Fibroblast of the aortic adventitia (primary cell): ENCODE measurements at places on chromosomes 1 and 21.

GRCh38 chr1:182672487-182672836 is 11.9 kb downstream of the RGS8 start:
- no peak for DNase-seq

DNA sequence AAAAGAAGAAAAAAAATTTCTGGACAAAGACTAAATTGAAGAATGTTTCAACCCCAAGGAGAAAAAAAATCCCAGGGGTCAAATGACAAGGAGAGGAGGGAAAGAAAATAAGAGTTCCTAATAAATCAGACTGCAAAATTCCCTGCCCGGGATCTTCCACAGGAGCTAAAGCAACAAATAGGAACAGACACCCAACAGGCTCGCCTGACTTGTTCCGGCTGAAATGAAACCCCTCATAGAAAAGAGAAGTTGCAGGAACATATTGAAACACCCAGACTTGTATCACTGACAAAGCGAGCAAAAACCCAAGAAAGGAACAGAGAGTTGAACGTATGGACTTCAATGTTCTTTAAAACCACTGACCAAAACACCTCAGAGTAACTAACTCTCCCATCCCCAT is 123.0 kb downstream of the TIAM1 start:
- no peak for DNase-seq

DNA sequence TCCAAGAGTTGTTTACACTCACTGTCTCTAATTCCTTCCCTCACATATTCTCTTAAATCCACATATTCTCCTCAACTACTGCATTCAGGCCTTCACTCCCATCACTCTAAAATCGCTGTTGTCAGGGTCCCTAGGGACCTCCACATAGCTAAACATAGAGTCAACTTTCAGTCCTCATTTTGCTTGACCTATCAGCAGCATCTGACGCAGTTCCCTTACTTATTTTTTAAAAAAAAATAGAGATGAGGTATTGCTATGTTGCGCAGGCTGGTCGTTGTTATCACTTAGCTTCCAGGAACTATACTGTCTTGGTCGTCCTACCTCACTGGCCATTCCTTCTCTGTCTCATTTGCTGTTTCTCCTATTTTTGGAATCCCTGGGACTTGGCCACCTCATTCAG is 11.7 kb upstream of the PLEKHO1 start:
- DNase-seq, result no peak

DNA sequence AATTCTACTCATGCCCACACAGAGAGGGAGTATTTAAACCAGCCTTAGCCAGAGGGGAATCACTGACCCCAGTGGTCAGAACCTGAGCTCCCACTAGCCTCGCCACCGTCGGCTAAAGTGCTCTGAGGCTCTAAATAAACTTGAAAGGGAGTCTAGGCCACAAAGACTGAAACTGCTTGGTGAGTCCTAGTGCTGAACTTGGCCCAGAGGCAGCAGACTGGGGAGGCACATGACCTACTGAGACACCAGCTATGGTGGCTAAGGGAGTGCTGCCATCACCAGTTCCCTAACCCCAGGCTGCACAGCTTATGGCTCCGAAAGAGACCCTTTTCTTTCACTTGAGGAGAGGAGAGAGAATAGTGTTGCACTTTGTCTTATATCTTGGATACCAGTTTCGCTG is 1542.8 kb downstream of the KCNT2 start:
- no peak for DNase-seq

DNA sequence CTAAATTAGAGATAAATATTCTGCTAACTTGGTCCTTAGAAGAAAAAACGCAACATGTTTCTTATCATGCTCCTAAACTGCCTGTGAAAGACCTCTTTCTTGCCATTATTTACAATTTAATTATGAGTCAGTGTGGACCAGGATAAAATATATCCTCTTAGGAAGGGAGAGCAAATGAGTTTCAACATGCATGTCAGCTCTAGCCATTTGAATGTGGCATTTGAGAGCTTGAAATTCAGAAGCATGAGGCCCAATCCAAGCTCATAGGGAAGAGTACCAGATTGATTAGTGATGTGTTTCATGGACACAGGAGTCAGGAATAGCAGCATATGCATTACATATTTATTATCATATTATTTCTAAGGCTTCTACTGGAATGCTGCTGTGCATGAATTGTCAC is 39.3 kb downstream of the TBX15 start:
- peak; percentile 54 for DNase-seq

DNA sequence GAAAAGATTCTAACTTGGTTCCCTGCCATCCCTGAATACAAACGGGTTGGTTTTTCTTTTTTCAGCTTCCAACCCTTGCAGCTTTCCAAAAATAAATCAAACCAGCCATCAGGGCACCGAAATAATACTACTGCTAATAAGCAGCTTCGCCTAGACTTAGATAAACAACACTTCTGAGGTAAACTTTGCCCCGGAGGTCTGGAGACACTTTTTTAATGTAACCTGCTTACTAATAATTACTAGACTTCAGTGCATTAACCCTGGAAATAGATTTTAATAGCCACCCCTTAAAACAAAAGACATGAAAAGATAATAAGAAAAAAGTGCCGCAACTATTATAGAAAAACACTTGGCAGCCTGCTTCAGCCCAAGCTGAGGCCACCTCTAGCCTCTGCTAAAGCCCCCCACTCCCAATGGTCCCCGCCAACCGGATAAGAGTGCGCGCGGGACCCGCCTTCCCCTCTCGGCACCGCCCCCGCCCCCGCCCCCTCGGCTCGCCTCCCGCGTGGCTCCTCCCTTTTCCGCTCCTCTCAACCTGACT is 405 bp upstream of the GADD45A start:
- DNase-seq, result peak; percentile 23

- DNase-seq, result no peak
Measured at GRCh38 chr1:201614262-201615015, 75.5 kb downstream of the NAV1 start.

GRCh38 chr21:31366825-31367224 is 22.8 kb upstream of the TIAM1 start:
- peak; percentile 83 for DNase-seq

DNA sequence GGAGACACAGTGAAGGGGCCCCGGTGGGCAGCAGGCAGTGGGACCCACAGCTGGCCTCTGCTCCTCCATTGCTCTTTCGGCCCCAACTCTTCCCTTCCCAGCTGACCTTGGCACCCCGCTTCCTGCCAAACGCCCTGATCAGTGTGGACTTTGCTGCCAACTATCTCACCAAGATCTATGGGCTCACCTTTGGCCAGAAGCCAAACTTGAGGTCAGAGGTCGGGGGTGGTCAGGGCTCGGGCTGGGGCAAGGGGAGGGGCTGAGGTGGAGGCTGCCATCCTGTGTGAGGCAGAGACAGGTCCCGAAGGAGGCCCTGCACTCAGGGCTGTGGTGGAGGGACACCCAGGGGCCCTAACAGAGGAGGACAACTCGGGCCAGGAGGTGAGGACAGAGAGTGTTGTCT is 13.7 kb downstream of the PODN start:
- no peak for DNase-seq

DNA sequence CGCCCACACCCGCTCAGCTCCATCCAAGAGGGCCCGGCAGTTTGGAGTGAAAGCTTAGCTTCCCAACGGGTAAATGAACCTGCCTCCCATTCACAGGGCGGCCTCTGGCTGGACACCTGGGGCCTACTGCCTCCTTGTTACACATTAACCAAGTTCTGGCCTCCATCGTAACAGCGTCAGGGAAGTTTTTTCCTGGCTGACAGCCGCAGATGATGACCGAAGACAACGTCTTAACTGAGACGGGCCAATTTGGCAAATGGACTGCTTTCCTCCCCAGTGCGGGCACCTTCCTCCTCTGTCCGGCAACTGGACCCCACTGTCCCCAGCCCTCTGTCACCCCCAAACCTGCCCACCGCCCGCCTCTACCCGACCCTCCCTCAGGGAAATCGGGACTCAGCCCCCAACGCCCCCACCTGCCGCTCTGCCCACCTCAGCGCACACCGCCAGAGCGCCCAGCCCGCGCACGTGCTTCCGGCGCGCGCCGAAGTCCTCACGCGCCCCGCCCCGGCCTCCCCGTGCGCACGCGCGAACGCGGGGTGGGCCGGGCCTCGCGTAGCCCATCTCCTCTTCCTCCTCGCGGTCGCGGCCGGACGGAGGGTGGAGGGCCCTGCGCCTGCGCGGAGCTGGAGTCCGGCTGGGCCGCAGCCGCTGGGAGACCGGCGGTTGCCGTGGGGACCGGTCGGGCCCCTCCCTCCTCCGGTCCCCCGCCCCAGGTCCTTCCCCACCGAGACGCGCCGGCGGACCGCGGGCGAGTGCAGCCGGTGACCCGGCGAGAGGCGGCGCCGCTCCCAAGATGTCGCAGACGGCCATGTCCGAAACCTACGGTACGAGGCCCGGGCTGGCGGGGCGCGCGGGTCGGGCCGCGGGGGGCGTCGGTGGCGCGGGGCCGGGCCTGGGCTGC is at the start of gene RAB4A:
Gene RAB4A (plus strand): TSS at position 565 of the 901 bp plus-strand sequence. CDS start 229 bp downstream, at position 794.
- peak; percentile 80 for DNase-seq

DNA sequence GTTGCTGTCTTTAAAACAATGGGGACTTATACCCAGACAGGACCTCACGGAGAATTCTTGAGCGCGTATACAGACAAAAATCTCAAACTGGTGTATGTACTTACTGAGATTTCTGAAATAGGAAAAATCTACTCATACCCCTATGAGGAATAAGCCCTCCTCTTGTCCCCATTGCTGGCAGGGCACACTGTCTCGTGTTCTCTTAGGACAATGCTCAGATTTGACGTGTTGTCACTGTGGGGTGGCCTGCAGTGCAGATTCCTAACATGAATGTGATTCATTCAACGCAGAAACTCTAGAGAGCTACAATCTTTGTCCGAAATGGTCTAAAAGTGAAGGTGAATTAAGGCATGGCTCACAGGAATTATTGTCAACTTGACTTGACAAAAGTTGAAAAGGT is 31.1 kb upstream of the PDE9A start:
- no peak for DNase-seq

GRCh38 chr1:34518146-34518699 is 236.6 kb upstream of the GJB5 start:
- no peak for DNase-seq

- no peak for DNase-seq
Measured at GRCh38 chr1:158327481-158327880, 3.9 kb downstream of the CD1B start.

GRCh38 chr1:177650947-177651346 is 318.9 kb downstream of the SEC16B start:
- no peak for DNase-seq

- no peak for DNase-seq
Measured at GRCh38 chr1:225962440-225962975, 21.5 kb upstream of the LEFTY2 start.

DNA sequence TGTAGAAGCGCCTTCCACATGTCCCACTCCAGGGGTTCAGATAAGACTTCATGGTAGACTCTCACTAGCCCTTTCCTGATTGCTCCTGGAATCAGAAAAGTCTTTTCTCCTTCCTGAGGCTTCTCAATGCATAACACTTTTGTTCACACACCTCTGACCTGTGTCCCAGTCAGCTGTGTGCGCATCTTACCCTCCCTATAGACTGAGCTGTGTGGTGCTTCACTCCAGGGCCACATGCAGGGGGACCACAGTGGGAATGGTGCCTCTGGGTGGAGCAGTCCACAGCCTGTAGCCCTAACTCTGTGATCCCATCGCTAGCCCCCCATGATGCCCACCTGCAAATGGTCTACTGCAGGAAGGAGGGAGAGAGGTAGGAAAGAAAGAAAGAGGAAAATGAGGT is 84.0 kb upstream of the TLR5 start:
- no peak for DNase-seq

GRCh38 chr1:59731591-59731990 is 83.2 kb upstream of the HOOK1 start:
- DNase-seq, result no peak

DNA sequence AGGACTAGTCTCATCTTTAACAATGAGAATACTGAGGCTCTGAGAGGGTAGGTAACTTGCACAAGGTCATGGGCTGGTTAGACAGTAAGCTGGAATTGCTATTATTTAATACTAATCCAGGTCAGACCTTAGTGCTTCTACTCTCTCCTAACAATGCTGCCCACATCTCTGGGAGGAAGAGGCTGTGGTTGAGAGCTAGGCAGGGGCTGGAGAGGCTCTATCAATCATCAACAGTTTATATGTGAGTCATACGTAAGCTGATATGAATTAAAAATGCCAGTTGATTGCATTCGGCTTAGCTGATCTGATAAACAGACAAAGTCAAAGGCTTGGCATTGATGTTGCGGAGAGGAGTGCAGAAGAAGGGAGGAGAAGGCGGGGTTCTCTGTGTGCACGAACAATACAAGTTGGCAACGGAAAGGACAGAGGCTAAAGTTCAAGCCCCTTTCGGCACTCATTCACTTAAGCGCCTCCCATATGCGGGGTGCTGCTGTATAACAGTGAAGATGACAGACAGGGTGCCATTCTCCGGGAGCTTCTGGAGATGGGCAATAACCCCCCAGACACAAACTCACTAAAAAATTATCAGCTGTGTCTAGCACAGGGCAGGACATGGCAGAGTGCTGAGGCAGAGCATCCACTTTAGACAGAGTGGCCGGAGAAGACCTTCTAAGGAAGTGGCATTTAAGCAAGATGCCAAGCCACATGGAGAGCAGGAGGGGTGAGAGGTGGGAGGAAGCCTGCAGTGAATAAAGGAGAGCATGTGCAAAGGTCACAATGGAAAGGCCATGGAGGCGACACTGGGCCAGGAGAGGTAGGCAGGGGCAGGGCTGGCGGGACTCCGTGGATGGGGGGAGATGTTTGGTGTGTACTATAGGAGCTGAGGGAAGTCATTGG is 195.2 kb downstream of the ZSCAN20 start:
- no peak for DNase-seq

DNA sequence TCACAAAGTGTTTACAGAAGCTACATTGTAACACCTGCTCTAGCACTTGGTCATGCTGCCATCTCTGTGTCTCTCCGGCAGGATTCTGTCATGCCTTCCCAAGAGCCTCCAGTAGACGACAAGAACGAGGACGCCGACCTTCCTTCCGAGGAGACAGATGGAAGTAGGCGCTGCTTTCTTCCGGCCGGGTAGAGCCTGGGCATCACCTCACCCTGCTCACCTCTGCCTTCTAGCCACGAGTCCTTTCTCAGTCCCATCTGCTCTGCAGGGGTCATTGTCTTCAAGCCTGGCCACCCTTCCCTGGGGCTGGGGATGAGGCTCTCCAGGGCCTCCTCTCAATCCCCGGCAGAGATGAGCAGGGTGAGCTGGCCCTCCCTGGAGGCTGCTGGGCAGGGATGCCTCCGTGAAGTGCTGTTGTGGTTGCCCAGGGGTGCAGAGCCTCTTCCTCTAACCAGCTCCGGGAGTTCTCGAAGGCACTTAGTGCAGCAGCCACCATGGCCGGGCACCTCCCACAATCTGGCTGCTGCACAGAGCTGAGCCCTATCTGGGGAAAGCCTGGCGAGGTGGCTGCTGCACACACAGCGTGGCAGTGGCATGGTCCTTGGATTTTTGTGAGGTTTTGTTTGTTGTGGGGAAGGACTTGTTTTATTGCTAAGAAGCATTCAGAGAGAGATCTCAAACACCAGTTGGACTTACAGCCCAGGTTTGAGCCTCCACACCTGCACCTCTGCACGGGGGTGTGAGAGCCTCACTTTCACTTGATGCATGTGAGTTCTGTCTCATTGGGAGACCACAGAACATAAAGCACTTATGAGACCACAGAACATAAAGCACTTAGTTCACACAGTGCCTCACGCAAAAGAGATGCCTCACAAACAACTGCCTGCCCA is 48.4 kb downstream of the FAAP20 start:
- no peak for DNase-seq
